ENCODE measurements at places on chromosomes 5 and 9.

DNA sequence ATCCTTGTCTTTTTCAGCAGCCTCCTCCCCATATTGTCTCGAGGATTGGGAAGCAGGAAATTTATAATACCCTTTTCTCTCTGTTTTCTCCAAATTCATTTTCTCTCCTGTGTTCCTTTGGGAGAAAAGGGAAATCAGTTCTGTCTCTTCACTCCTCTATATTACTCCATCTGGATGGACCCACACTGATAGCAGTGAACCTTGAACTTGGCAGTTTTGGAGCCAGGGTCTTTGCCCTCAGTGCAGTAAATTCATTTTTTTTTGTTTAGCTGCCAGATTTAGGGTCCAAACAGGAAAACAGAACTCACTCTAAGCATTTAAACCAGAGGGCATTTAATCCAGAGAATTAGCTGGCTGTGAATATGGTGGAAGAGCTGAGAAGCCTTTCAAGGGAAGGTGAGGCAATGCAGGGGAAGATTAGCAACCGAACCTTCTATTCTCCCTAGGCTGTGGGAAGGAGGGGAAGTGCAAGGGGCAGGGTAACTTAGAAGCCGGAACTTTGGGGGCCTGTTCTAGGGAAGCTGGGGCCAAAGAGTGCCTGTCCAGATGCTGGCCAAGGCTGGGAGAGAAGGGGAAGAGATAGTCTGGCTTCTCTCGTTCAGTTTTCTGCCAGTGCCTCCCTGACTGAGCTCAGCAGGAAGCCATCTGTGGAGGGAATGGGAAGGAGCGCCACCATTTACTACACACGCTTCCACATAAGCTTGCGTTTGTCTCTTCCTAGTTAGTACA is 16.3 kb upstream of the NPR2 start:
- no peak for DNase-seq

- no peak for DNase-seq
These were observed 63.9 kb downstream of the SERINC5 start for GRCh38 chr5:80191991-80192398.

- no peak for DNase-seq
These were observed 1262.0 kb upstream of the DMAC1 start for GRCh38 chr9:9061627-9062026.

- no peak for DNase-seq
These were observed 30.5 kb upstream of the EEIG1 start for GRCh38 chr9:128011071-128011817.

GRCh38 chr5:133902511-133903118 is 65.8 kb downstream of the C5orf15 start:
- no peak for DNase-seq

- no peak for DNase-seq
These were observed 40.5 kb upstream of the PJA2 start for GRCh38 chr5:109450129-109450877.

DNA sequence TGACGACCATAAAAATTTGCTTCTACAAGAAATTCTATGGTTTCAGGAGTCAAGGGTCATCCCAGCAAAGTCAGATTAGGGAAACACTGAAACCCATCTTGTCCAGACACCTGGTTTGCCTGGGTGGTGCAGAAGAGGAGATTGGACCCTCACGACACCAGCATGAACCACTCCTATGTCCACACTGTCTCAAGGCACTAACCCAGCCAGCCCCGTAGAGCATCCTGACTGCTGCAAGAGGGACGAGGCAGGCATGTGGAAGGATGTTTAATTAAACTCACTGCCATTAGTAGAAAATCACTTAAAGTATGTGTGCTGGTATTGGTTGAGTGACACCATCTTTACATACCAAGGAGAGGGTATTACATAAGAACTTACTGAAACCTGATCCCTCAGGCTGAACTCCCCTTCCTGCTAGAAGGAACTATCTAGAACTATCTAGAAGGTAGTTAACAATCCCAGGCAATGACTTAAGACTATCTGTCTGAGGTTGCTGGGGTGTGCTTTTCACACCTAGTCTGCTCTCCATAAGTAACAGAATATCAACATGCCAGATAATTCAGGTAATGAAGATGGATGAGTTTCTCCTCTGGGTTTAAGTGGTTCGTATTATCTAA is 93.6 kb downstream of the SEMA6A start:
- no peak for DNase-seq

- DNase-seq: peak; percentile 76
These were observed 446.2 kb upstream of the TRPC7 start for GRCh38 chr5:136811551-136811950.

GRCh38 chr5:113283558-113283957 is 151.2 kb downstream of the TSSK1B start:
- no peak for DNase-seq

GRCh38 chr5:170817195-170817594 is 33.7 kb downstream of the GABRP start:
- no peak for DNase-seq

GRCh38 chr9:93830606-93831005 is 124.5 kb downstream of the BARX1 start:
- DNase-seq: no peak

- DNase-seq: peak; percentile 99
These were observed 714 bp upstream of the CNOT8 start for GRCh38 chr5:154857530-154858296.

- DNase-seq: no peak
These were observed 493.9 kb downstream of the CCDC171 start for GRCh38 chr9:16046713-16047112.

- DNase-seq: no peak
These were observed 118.6 kb downstream of the BASP1 start for GRCh38 chr5:17336054-17336453.
